ENCODE measurements at places on chromosomes 6 and 20.

DNA sequence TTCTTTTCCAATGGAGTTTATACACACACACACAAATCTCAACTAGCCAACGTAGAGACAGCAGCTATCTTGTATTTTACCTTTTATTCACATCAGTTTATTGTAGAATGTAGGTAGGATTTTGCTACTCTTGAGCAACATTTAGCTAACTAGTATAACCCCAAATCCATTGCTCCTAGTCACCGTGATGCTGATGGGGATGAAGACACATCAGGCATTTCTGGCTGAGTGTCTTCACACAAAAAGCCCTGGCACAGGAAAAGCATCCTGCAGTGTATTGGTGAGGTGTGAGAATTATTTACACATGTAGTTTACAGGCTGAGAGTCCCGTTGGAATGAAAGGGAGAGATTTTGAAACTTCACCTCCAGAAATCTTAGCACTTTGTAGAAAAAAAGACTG, 65.9 kb upstream of the FBXL4 start:
- DNase-seq, result no peak

DNA sequence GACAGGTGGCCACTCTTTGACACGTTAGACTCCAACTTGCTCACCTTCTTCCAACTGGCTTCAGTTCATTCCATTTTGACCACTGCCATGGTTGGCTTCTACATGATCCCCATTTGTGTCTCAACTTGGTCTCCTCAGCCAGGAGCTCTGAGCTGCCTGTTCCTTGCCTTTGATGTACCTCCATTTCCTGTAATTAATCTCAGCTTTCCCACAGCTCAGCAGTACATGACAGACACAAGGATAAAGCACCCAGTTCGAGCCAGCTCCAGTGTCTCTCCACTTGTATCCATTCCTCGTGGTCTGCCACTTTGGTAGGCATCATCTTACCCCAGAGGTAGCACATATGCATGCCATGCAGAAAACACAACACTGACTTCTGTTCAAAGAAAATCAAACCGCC, 161.0 kb downstream of the TSHZ2 start:
- DNase-seq, result no peak

DNA sequence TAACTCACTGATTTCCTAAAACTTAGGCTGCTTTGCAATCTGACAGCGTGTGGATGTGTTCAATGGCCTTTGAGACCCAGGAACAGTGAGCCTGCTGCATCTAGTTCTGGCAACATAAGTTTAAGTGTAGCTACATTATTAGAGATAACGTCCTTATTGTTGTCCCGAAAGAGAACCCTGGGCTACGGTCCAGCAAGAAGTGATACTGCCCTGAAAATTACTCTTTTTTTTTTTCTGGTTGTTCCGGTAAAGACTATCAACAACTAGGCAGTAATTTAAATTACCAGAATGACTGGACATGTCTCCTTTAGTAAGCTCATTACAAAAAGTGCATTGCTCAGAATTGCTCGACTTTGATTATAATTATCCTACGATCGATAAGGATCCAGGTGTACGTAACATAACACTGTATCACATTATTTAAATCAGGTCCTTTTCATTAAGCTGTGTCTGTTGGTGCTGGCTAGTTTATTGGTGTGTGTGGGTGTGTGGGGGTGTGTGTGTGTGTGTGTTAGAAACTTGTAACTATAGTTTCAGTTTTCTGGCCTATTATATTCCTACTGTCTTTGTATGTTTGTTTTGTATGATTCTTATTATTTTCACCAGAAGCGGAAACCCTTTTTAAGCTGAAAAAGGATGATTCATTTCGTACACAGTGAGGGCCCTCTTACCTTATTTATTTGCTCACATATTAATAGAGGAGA, 3.0 kb downstream of the TSHZ2 start:
- DNase-seq, result no peak

- DNase-seq, result no peak
Measured at GRCh38 chr20:48571949-48572847, 255.6 kb downstream of the PREX1 start.

- DNase-seq, result no peak
Measured at GRCh38 chr20:4932061-4932460, 69.2 kb downstream of the SLC23A2 start.

DNA sequence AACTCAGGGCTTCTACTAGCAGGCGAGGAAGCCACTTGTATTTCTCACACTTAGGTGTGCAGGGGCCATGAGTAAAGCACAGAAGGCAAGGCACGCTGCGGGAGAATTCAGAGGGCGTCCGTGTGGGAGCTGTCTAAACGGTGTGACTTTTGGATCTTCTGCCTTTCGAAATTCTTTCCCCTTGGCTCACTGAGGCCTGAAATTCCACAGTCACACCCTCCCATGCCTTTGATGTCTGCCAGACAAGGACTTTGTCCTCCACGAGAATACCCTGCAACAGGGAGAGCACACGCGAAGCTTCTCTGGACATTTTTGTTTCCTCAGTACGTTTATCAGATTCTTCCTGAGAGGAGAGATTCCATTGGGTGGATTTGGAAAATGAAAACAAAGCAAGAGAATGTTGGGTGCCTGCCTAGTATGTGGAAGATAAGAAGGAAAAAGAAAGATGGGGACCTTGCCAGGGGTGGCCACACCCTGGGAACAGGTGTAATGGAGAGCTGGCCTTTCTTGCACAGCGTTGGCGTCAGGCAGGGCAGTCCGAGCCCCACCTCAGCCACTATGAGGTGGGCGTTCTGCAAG, 235.7 kb downstream of the MYLK4 start:
- DNase-seq, result no peak

DNA sequence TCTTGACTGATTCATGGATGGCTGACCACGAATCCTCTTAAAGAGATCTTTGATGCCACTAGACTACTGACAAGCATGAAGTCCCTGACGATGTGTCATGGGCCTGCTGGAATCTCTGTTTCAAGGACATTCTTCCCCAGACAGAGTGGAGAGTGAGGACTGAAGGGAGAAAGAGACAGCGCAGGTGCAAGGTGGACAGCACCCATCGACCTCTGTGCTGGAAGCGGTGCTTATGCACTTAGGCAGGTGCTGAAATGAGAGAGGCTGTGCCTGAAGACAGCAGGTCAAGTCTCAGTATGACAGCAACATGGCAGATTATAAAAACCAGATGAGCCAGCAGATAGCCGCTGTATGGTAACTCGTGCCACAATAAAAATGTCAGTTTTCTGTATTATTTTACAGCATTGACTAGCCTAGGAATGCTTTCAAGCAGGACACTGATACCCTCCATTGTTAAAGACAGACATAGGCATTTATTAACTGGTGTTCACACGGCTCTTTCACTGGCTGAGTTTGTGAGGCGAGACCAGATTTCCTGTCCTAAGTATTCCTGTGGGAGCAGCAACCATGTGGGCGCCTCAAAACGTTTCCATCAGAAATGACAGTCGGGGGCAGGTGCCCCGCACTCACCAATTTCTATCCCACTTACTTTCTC, 47.5 kb downstream of the FOXC1 start:
- no peak for DNase-seq

- no peak for DNase-seq
Measured at GRCh38 chr6:5762561-5762968, 244.2 kb downstream of the NRN1 start.

GRCh38 chr20:44460795-44461141, 14.9 kb upstream of the TTPAL start:
- no peak for DNase-seq

DNA sequence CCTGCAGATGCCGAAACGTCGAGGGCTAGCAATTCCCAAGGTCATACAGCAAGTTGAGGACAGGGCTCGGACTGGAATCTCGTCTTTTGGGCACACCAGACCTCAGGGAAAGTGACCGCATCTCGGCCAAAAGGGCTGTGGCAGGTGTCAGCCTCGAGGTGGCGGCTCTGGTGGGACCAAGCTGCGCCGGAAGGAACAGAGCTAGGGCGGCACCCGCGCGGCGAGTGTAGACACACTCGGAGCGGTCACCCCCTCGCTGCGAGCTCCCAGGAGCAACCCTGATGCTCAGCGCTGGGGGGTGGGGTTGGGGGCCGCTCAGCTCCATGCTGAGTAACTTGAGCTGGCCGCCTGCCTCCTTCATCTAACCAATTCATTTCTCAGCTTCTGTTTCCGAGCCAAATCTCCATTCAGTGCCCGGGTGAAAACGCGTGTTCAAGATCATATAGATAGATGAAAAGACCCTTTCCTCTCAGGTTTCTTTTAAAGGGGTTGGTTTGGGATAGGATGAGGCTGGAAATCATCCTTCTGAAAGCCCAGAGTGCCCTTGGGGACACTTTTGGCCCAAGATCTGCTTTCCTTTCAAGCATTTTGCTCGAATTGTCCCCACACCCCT, 2.2 kb upstream of the TUBB2B start:
- peak; percentile 19 for DNase-seq

DNA sequence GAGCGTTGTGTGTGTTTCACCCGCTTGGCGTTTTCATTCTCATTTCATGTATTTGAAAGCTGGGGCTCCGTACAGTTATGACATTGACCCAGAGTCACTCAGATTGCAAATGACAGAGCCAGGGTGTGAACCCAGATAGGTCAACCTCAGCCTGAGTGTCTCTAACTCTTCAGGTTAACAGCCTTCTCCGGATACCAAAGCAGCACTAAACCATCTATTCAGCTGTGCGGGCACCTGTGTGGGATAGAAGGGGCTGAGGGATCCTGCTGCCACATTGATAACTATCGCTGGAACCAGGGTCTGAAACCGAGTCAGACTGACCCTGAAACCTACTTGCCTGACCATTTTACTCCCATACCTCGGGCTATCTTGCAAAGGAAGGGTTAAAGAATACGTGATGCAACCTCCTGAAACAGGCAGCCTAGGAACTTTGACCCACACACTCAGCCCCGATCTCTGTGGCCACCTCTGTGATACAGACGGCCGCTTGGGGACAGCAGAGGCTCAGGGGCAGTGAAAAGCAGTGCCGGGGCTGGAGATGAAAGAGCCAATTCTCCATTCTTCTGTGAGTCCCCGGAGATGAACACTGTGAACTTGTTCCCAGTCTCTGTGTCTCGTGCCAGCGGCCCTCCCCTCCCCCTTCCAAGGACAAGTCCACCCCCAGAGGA, 233.5 kb upstream of the QKI start:
- DNase-seq, result no peak

DNA sequence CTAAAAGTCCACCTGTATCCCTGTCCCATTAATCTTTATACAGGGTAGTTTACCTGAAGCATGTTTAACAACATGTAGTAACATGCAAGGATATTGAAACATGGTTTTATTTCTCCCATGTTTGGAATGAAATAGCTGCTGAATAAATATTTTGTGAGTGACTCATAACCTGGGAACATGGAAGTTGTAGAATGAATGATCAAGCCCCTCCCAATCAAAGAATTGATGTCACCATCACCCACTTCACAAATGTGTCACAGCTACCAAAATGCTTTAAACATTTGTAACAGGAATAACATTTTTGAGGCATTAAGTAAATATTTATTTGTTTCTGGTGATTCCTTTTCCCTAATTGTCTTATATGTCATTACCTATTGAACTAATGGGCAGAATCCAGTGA, 58.9 kb upstream of the TNFAIP3 start:
- DNase-seq, result no peak

DNA sequence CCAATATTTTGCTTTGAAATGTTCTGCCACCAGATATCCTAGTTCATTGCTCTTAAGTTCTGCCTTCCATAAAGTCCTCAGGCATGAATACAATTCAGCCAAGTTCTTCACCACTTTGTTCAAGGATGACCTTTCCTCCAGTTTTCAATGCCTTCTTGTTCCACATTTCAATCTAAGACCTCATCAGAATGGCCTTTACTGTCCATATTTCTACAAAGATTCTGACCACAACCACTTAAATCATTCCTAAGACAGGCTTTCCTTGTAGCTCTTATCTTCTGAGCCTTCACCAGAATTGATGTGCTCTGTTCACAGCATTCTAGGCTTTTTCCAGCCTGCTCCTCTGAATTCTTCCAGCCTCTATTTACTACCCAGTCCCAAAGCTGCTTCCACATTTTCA, 319.0 kb downstream of the HACE1 start:
- no peak for DNase-seq

DNA sequence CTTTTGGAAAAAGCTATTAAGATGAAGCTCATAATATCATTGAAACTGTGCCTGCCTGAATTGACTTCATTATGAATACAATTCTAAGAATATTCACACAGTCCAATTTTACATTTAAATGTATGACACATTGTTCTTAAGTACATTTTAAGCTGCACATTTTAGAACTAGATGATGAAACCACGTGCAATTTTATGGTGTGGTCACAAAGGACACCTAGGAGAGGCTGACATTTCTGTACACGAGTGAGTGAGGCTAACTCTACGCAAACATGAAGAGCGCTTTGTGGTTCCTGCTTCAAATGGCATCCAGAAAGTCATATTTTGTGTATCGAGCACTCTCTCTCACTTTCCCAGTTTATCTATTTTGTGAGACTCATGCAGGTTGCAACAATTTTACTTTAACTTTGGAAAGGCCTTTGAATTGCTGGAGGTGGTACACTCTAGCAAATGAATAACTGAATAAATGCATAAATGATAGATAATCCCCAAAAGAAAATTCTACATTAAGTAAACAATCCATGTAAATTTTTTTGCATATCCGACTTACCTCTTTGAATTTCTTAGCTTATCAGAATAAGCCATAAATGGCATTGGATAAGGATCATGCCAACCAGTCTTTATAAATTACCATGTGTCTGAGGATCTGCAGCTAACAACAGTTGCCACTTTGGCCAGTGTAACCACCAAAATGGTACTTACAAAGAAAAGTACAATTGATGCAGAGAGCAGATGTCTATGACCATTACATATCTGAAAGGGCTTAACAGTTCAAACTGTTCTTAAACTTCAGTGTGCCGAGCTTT, 97.3 kb downstream of the NRSN1 start:
- no peak for DNase-seq

DNA sequence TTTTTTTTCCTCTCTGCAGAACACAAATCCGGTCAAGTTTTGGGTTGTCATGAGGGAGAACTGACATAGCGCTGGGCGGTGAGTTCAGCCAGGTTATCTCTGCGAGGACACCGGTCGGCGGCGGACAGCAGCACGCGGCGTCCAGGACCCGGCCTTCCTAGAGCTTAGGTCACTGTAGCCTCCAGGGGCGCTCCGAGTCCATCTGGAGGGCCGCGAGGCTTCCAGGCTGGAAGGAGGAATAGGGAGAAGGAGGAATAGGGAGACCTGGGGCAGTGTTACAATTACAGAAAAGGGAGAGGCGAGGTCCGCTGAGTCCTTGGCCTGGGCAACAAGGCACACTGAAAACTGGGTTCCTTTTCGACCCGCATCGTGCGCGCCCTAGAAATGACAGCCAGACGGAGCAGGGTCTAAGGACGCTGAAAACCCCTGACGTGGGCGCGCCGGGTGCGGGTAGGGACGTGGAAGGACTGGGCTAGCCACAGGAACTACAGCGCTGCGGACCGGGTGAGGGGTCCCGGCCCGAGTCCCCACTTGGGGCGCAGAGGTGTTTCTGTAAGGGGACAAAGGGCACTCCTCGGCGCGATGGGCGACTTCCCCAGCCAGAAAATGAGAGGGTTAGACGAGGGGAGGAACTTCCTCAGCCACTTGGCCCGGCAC, 536 bp upstream of the FNDC1 start:
- DNase-seq, result no peak

- no peak for DNase-seq
Measured at GRCh38 chr6:10579803-10580202, 58.7 kb downstream of the GCNT2 start.
